Esophagus squamous epithelium (tissue), 5 donors: ENCODE measurements at places on chromosomes 2 and 18.

- DNase-seq: no peak
These were observed 2.4 kb downstream of the SRD5A2 start for GRCh38 chr2:31578316-31578715.

DNA sequence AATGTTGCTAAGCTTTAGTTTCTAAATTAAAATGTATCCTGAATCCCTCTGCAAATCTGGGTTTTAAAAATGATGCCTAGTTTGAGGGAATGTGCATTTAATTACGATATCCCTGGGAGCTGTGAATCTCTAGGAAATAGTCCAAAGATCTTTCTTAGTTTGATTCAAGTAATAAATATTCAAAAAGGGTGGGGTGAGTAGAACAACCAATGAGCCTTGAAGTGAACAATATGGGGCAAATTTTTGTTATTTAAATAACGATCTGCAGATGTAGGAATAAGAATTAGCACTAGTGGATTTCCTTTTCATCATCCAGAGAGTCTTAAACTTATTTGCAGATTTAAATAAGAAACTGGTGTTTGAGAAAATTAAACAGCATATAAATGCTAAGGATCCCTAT, 106.3 kb downstream of the ACVR1 start:
- no peak for DNase-seq

DNA sequence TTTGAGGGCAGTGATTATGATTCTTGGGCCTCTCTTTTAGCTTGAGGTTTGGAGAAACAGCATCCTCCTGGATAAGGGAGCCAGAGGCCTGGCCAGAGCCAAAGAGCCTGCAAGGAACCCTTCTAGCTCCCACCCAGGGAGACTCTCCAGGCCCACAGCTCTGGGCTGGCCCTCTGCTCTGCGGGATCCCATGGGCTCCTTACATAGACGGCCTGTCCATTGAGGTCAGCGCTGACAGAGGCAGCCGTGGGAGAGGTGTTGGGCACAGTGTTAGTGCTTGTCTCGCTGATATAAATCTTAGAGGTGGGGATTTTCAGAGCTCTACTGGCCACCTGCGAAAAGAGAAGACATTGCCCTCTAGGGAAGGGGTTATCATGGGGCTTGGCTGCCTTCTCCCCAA, 67.2 kb downstream of the XDH start:
- DNase-seq: no peak

GRCh38 chr2:121338281-121338680, 53.3 kb upstream of the TFCP2L1 start:
- no peak for DNase-seq

- no peak for DNase-seq
These were observed 21.0 kb downstream of the INPP4A start for GRCh38 chr2:98465456-98466226.

DNA sequence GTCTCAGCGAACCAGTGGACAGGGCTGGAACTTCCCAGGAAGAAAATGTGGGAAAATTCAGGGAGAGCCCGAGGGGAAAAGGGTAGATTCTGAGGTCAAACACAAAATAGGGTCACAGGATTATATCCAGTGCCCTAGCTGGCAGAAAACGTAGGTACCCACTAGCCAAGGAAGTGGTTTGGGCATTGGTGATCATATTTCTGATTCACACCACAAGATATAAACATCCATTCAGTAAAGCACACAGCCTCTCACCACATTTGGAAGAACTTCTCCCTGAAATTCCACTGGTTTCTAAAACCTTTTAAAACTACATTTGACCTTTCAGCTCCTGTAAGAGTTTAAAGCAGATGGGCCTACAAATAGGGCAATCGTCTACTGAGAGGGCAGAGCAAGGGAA, 186.9 kb downstream of the TTC32 start:
- no peak for DNase-seq

GRCh38 chr2:197131558-197131855, 179.1 kb downstream of the ANKRD44 start:
- no peak for DNase-seq

GRCh38 chr18:60082790-60083189, 183.0 kb downstream of the PMAIP1 start:
- no peak for DNase-seq

- DNase-seq: no peak
These were observed 8.4 kb downstream of the EPG5 start for GRCh38 chr18:45958730-45959129.

DNA sequence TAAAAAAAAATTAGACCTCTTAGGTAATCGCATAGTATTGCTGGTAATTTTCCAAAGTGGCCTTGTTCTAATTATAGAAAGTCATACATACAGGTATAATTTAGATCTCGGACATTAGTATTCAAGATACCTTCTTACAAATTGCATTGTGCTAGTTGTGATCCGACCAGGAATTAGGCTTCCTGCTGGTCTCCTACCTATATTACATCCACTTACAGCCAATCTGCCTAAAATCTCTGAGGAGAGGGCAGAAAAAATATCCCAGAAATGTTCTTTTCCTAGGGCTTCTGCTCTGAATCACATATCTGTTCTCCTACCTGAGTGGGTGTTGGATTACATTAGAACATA, 314.7 kb upstream of the GULP1 start:
- DNase-seq: no peak

- DNase-seq: no peak
These were observed 75.7 kb downstream of the VAPA start for GRCh38 chr18:9989481-9989880.

- no peak for DNase-seq
These were observed 3.7 kb downstream of the PRKAG3 start for GRCh38 chr2:218827701-218828476.

DNA sequence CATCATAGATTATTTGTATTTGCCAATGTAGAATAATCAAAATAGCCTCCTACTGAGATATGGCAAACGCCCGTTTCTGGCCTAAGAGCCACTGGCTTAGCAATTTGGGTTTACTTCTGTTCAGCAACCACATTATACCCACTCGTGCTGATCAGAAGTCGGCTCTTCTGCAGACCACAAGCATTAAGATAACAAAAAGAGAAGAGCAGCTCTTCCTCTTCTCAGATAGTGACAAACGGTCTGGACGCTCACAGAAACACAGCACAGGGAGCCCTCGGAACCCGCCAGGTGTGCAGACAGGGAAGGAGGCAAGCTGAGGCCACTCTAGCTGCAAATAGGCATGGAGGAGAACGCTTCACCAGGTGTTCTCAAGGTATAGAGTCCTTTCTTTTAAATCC, 164.0 kb downstream of the HDAC4 start:
- no peak for DNase-seq

GRCh38 chr2:120858361-120859106, 122.9 kb downstream of the GLI2 start:
- DNase-seq: no peak

DNA sequence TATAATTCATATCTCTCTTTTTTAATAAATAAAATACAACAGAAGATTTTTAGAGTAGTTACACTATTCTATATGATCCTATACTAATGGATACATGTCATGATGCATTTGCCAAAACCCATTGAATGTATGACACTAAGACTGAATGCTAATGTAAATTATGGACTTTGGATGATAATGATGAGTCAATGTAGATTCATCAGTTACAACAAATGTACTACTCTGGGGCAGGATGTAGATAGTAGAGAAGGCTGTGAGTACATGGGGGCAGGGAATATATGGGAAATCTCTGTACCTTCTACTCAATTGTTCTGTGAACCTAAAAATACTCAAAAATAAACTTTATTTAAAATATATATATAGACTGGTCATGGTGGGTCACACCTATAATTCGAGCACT, 45.6 kb upstream of the NEDD4L start:
- no peak for DNase-seq

DNA sequence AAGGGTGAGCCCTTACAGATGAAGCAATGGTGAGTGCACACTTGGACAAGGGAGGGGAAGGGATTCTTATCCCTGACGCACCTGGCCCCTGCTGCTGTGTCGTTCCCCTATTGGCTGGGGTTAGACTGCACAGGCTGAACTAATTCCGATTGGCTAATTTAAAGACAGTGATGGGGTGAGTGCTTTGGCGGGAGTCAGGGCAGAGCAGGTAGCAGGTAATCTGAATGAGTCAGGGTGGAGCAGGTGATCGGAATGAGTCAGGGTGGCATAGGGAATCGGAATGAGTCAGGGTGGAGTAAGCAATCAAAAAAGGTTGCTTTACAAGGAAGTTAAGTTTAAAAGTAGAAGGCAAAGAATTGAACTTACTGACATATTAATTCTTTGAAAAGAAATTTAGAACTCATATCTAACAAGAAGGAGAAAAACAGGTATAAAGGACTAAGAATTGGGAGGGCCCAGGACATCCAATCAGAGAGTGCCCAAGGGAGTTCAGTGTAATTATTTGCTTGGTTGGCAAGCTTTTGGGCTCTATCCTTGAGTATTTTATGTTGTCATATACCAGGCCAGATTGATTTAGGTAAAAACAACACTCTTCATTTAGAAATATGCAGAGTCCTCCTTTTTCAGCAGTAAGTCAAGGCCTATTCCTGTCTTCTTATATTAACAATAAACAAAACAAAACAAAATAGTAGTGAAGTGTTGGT, 52.3 kb upstream of the RALBP1 start:
- DNase-seq: no peak

- DNase-seq: no peak
These were observed 46.9 kb downstream of the EMILIN2 start for GRCh38 chr18:2893676-2894075.

- DNase-seq: no peak
These were observed 28.4 kb upstream of the PUM2 start for GRCh38 chr2:20378891-20379519.

DNA sequence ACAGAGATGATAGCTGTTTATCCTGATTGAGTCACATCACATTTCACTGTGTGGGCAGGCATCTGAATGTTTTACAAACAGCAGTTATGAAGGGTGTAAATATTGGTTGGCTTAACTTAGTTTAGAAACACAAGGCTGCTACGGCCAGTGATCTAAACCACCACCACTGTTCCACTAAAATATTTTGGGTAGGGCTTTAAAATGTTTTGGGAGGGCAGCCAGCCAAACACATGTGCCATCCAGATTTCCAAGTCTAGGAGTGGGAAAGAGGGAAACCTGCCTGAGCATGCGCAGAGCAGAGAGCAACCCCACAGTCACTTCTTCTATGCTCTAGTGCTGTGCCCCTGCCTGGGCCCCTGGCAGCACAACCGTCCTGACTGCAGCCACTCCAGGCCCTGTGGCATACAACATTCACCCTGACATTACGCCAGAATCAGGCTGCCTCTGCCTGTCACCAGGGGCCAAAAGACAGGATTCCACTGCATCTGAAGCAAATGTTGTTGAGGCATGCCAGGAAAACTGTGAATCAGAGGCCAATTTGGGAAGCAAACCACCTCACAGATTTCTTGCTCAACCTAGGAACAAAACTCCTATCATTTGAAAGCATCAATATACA, 74.8 kb upstream of the COL5A2 start:
- DNase-seq: no peak

DNA sequence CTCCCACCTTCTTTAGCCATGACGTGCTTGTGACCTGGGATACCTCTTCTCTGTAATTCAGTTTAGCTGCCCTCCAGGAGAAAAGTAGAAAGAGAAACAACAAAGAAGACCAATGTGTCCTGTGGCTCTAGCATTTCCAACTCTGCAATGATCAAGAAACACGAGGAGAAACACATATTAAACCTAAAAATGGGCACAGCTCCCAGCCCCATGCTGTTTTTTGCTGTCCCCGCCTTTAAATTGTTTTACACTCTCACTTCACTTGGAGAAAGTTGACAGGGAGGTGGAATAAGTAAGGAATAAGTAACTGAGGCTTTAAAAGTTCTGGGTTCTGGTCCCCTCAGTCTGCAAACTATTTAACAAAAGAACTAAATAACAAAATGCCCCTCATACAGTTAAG, 390.6 kb downstream of the TNS1 start:
- no peak for DNase-seq

DNA sequence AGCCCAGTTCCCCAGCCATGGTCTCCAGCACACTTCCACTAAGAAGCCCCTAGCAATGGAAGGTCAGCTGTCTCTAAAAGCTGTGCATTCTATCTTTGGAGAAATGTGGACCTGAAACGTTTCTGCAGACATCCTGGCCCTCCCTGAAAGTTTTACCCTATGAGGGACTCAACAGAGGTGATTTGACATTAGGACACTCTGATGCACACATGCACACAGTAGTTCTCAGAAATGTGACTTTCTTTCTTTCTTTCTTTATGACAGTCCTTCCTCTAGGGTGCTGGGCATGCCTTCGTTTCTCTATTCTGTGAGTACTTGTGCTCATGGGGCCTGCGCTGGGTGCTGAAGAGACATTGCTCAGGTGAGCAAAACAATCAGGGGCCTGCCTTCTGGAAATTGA, 857.3 kb downstream of the RNF144A start:
- no peak for DNase-seq

DNA sequence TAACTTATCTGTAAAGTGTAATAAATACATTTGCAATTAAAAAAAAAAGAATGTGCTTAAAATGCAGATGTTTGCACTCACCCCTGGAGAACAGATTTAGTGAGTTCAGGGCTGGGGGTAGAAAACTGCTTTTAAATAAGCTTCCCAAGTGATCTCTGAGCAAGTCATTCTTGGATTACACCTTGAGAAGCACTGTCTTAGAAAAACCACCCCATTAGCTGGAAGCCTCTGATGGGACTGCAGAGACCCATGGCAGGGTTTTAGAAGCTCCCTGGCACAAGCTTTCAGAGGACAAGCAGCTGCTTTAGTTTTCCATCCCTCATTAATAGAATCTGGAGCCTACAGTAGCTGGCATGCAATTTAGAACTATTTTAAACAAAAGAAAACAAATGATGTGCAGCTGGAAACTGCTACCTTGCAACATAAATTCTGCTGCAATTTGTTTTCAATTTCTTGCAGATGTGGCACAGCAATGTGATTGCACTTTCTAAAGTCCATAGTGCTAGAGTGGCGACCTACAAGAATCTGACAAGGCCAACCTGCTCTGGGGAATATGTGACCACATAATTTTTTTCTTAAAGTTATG, 141.5 kb downstream of the CDC42EP3 start:
- DNase-seq: no peak

- no peak for DNase-seq
These were observed 238.3 kb upstream of the RASGRP3 start for GRCh38 chr2:33238111-33238510.

DNA sequence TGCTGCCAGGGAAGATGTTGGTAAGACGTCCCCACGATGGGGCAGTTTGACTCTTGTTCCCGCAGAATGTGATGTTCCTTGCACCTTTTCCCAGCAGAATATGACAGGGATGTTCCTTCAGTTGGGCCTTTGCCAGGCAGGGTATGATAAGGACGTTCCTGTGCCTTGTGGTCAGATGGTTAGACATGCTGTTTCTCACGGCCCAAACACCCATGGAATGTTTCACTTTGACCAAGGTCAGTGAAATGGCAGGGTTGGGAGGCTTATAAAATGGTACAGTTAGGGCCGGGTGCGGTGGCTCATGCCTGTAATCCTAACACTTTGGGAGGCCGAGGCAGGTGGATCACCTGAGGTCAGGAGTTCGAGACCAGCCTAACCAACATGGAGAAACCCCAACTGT, 40.3 kb upstream of the YPEL5 start:
- DNase-seq: no peak

GRCh38 chr2:143808166-143808565, 678.9 kb downstream of the ARHGAP15 start:
- DNase-seq: no peak
